ENCODE measurements at places on chromosomes 16 and 17. TPM values are rescaled to one million over a fixed set of nuclear protein-coding genes. Genes with fewer than 3 reads are reported as not detected.

The MT1F gene
- not detected for total RNA-seq

The TMEM106A gene
- total RNA-seq = 4.8 TPM

The TXNL4B gene
- total RNA-seq = 7.1 TPM

The ACSM2A gene
- total RNA-seq = not detected

The HYDIN gene
- 0.30 TPM for total RNA-seq

The DOC2A gene
- not detected for total RNA-seq

The KRT27 gene
- not detected for total RNA-seq

All from smooth muscle cell of the umbilical artery (primary cell).